Left forelimb (tissue), 1 donor: ENCODE measurements at places on chromosomes 13 and 19.

DNA sequence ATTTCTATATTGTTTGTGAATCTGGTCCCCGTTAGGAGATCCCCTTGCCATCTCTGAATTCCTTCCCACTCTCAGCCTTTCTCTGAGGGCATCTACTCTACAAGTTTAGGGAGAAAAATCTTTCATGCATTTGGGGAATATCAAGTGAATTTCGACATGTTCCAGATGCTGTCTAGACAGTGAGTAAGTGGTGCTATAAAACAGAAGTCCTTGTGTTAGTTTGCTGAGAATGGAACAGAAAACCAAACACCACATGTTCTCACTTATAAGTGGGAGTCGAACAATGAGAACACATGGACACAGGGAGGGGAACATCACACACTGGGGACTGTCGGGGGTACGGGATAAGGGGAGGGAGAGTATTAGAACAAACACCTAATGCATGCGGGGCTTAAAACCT lies 5.1 kb downstream of the OR7A10 start:
- DNase-seq = no peak

- DNase-seq = no peak
Observed at GRCh38 chr13:27691207-27691606, 69.5 kb downstream of the POLR1D start.

DNA sequence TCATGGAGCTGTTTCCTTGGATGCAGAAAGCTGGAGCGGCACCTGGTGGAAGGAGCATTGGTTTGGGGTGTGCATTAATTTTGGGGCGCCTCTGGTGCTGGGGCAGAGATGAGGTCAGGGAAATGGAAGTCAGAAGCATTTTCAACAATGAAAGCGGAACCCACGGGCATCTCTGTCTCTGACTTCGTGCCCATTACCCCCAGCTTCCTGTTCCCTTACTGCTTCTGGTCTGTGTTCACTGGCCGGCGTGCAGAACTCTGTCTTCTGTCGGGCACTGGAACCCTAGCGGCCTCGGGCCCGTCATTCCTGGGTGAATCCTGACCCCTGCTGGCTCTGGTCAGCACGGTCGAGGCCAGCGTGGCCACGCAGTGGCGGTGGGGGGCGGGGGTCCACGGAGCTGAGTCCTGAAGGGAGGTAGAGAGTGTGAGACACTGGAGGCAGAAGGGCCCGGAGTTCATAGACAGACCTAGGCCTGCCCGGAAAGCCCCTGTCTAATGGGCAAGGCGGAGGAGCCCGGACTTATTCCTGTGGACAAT lies 7.9 kb upstream of the LINGO3 start:
- no peak for DNase-seq

GRCh38 chr13:113980489-113981064 lies 6.7 kb upstream of the C13orf46 start:
- no peak for DNase-seq

DNA sequence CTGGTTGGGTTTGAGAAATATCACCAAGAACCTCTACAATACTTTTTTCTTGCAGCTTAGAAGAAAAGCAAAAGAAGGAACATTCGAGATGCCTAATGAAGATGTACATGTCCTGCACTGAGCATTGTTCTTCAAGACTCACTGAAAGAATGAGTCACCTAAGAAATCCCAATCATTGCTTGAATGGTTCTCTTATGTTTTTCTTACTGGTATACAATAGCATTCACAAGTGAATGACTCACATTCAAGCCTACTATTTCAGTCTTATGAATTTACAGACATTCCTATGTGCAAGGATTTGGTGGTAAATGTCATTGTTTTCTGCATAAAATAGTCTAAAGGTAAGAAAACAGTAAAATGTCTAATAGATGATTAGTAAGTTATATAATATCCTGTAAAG lies 594.6 kb downstream of the PCDH9 start:
- DNase-seq = no peak

DNA sequence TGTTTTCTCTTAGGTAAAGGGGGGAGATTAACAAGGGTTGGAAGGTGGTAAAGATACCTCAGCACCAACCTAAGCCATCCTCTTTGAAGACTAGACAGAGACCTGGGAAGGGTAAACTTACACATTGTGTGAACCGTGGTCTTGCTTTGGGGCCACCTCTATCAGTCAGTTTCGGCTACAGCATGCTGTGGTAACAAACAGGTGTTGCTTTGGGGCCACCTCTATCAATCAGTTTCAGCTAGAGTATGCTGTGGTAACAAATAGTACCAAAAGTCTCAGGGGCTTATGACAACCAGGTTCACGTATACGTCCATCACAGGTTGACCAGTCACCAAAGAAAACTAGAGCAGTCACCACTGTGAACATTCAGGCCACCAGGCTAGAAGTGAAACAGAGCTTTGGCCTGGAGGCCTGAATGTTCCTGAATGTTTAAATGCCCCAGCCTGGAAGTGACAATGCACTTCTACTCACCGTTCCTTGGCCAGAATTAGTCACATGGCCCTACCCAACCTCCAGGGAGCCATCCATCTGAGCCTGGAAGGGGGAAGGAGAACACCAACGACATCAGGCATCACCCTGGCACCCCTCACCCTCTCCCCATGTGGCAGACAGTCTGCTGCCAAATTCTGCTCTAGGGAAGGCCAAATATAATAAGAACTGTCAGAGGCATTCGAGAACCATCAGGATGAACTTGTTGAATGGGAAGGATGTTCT lies 3.8 kb downstream of the FXYD7 start:
- no peak for DNase-seq

DNA sequence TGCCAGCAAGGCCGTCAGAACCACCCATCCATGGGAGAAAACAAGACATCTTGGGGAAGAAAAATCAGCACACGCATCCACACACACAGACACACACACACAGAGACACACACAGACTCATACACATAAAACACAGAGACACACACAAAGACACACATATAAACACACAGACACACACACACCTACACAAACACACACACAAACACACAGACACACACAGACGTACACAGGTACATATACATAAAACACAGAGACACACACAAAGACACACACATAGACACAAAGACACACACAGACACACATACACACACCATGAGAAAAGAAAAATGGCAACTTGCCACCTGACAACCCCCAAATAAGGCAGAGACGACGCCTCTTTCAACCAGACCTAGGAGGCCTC lies 40.6 kb downstream of the ZIC5 start:
- DNase-seq = no peak

DNA sequence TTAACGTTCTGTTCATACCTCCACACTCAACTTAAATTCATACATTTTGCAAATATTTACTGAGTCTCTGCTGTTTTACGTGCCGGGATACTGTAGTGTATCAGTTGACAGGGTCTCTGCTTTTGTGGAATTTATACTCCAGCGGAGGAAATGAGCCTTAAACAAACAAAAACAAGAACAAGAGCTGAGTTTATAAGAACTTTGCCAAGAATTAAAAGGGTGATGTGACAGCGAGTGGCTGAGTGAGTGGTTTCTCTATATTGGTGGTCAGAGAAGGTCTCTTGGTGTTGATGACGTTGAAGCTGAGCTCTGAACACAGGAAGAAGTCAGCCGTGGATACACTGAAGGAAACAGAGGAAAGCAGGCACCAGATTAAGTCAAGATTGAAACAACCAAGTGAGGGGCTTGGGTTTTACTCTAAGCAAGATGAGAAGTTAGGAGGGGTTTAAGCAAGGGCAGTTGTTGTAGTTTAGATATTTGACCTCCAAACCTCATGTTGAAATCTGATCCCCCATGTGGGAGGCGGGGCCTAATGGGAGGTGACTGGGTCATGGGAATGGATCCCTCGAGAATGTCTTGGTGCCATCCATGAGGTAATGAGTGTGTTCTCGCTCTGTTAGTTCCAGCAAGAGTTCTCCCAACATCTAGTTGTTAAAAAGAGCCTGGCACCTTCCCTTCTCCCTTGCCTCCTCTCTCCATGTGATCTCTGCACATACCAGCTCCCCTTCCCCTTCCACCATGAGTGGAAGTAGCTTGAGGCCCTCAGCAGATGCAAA lies 248.3 kb downstream of the DCLK1 start:
- DNase-seq = no peak

GRCh38 chr13:28324181-28324789 lies 170.6 kb downstream of the FLT1 start:
- no peak for DNase-seq

DNA sequence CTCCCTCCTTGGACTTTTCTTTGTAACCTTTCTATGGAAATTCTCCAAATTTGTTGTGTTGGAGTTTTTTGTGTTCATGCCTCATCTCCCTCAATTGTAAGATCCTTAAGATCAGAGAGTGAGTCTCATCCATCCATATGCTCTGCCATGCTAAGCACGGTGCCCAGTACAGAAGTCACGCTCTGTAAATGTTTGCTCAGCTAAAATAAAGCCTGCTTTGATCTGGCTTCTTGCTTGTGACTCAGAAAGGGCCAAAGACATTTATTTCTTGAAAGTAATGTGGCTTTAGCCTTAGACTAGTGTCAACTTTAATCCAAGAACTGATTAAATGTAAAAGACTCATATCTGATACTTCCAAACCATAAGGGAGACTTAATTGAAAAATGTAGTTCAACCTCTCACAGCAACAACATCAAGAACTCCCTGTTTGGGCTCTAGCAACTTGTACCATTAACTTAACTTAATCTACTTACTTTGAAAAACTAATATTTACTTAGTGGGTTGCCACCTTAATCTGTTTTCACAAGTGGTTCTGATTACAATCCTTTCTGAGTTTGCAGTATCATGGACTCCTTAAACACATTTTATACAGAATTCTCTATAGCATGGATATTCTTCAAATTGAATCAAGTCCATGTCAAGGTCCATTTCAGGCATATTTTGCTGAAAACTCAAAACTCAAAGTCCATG lies 100.2 kb downstream of the KL start:
- no peak for DNase-seq
